Calu3 (cell line): ENCODE measurements at places on chromosomes 4 and X. TPM values are rescaled to one million over a fixed set of nuclear protein-coding genes. Genes with fewer than 3 reads are reported as not detected.

The CNGA2 gene
- not detected in 2 replicates for total RNA-seq

The ZNF630 gene
- 2.6 and 2.8 TPM in 2 replicates for total RNA-seq

- no peak for DNase-seq
Measured at GRCh38 chrX:44817029-44817428, 26.8 kb upstream of the DUSP21 start.

- DNase-seq: peak; percentile 47
Measured at GRCh38 chrX:24479924-24480323, 14.8 kb downstream of the PDK3 start.

The SOD3 gene
- 26.2 and 33.7 TPM in 2 replicates for total RNA-seq

The LDOC1 gene
- total RNA-seq: not detected in 2 replicates

DNA sequence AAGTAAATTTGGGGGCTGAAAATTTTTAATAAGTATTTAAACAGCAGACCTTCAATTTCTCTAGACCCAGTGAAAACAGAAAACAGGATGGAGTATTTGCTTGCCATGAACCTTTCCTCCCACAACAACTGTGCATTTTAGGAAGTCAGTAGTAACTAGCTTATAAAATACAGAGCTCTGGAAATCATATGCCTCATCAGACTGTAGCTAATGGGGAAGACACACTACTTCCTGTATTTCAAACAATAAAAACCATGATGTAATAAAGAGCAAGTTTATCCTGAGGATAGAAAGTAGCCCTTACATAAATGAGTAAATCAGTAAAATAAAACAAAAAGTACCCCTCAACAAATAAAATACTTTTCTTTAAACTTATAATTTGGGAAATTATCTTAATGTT, 280.1 kb upstream of the ZFP42 start:
- DNase-seq: no peak

The GC gene
- total RNA-seq: 0.90 and 2.5 TPM in 2 replicates

- DNase-seq: no peak
Measured at GRCh38 chr4:15531792-15532191, 62.1 kb downstream of the CC2D2A start.

DNA sequence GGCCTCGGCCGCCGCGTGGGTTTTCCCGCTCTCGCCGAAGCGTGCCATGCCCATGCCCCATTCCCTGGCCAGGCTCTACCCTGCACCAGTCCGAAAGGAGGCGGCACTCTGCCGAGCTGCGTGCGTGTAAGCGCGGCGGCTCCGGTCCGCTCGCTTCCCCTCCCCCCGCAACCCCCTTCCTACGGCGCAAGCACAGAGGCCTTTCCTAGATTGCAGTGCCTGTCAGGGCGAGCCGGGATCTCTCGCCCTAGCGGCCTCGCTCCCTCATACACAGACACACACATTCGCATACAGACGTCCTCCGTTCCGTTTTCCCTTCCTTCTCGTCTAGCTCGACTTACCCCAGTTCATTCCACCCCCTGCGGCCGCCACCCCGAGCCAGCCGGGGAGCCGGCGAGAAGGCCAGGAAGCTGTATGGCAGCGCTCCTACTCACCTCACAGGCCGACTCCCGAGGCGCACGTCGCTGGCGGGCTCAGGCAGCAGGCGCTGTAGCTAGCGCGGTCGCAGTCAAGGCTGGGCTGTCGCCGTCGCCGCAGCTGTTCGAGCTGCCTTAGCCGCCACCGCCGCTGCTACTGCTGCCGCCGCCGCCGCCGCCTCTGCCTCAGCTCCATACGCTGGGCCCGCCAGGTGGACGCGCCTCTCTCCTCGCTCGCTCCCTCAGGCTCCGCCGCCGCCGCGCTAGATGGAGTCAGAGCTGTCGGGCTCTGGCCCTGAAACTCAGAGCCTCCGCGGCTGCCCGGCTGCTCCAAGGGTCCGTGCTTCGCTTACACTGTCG, 615 bp downstream of the NEXMIF start:
- DNase-seq: peak; percentile 7

- DNase-seq: no peak
Measured at GRCh38 chr4:95537191-95537590, 11.6 kb downstream of the UNC5C start.

The FGA gene
- total RNA-seq: 0.34 TPM in 1 of 2 replicates, not detected in the other

GRCh38 chr4:125266901-125267604, 47.7 kb upstream of the FAT4 start:
- no peak for DNase-seq

The APLN gene
- total RNA-seq: 0.35 TPM in 1 of 2 replicates, not detected in the other
